Activated T-helper 17 cell treated with anti-CD3 and anti-CD28 coated beads, Interleukin-2, amount 50 U/mL, for 72 hours (primary cell): ENCODE measurements at places on chromosomes 13 and 19. TPM values are rescaled to one million over a fixed set of nuclear protein-coding genes. Genes with fewer than 3 reads are reported as not detected.

VSIG10L gene
- total RNA-seq: 1.2 TPM

CATSPERD gene
- not detected for total RNA-seq

C19orf85 gene
- not detected for total RNA-seq

KCTD15 gene
- total RNA-seq: 11.7 TPM

NTF4 gene
- total RNA-seq: not detected

KL gene
- 0.08 TPM for total RNA-seq
